Omental fat pad (tissue), 4 donors: ENCODE measurements at places on chromosomes 13 and 19. TPM values are rescaled to one million over a fixed set of nuclear protein-coding genes. Genes with fewer than 3 reads are reported as not detected.

The ZNF473 gene
- total RNA-seq: 12.0 TPM

The COL5A3 gene
- total RNA-seq: 18.1 TPM

The SBK2 gene
- total RNA-seq: 0.56 TPM

The MISP3 gene
- total RNA-seq: 2.8 TPM

The IZUMO1 gene
- total RNA-seq: 2.5 TPM

The MAP2K7 gene
- total RNA-seq: 12.9 TPM

The TFPT gene
- 13.1 TPM for total RNA-seq

The SPC24 gene
- 1.2 TPM for total RNA-seq

The ZNF835 gene
- total RNA-seq: 3.5 TPM

The NAPSA gene
- 1.3 TPM for total RNA-seq

DNA sequence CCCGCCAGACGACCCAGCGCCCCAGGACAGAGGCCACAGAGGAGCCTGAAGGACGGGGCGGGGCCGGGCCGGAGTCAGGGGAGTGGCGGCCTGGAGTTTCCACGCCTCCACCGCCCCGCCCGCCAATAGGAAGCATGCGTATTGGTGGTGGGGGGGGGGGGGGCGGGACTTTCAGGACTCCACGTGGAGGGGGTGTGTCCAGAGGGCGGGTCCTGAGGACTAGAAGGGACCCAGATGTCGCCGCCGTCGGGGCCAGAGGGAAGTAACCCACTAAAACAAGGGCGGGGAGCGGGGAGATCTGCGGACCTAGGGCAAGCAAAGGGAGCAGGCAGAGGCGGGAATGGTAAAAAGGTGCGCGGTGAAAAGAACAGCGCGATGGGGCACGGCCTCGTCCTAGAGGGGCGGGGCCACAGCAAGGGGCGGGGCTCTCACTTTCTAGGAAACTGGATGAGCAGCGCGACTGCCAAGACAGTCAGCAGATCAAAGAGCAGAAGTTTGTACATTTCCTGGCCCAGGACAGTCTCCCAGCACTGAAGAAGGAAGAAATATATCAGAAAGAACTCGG lies 2.8 kb upstream of the LENG1 start:
- DNase-seq: peak; percentile 74

- no peak for DNase-seq
Observed at GRCh38 chr19:3001235-3001800, 24.0 kb downstream of the TLE6 start.

GRCh38 chr19:4577020-4577782 lies 17.7 kb upstream of the SEMA6B start:
- DNase-seq: no peak

GRCh38 chr19:7010722-7011593 lies 10.3 kb downstream of the MBD3L2B start:
- DNase-seq: no peak

- no peak for DNase-seq
Observed at GRCh38 chr13:62663767-62664166, 1248.1 kb upstream of the PCDH20 start.

DNA sequence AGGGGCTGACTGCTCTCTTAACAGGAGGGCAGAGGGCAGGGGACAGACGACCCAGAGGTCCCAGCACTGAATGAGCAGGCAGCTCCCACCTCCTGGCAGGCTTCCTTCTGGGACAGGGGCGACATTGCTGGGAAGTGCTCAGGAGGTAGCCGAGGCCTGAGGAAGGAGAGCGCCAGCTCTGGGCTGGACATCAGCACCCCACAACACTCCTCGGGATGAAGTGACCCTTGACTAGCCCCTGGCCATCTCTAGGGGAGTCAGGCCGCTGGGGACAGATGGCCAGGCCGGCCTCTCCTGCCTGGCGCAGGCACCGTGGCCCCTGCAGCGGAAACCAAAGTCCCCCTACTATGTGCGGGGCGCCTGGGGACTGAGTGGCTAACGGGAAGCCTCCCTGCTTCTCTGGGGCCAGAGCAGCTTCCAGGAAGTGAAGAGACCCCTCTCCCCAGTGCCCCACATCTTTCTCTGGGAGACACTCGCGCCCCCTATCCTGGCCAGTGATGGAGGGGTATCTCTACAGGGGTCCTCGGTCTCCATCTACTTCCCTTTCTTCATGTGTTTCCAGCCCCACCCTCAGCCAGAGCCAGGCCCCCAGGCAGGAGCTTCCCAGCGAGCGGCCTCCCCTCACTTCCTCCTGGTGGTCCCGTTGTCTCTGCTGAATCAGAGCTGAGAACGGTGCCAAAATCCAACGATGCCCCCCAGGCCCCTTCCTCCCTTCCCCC lies 10.1 kb downstream of the PRR36 start:
- no peak for DNase-seq

DNA sequence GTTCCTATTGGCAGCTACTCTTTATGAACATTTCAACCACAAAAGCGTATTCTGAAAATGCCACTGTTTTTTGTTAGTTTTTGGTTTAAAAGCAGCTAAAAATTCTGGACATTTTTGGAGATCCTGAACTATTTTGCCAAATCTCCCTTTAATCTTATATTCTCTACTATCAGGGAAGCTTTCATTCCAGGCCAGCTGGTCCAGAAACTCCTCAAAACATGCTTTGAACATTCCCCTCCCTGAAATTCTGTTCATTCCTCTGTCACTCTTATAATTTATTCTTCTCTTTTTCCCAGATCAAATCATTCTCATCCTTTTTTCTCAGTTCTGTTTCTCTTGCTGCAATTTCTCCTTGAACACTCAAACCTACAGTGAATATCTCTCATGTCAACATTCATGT lies 790.9 kb upstream of the ARGLU1 start:
- DNase-seq: no peak

GRCh38 chr13:110685305-110686020 lies 20.5 kb downstream of the CARS2 start:
- DNase-seq: no peak

DNA sequence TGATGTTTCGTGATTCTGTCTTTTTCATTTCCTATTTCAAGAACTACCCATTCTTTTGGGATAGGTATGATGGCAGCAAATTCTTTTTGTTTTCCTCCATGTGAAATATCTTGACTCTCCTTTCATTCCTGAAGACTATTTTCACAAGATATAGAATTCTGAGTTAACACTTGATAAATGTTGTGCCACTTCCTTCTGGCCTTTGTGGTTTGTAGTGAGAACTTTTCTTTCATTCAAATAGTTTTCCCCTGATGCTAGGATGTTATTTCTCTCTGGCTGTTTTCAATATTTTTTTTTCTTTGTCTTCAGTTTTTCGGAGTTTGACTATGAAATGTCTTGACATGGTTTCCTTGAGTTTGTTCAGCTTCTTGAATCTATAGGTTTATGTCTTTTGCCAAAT lies 8.3 kb upstream of the TUBGCP3 start:
- no peak for DNase-seq

DNA sequence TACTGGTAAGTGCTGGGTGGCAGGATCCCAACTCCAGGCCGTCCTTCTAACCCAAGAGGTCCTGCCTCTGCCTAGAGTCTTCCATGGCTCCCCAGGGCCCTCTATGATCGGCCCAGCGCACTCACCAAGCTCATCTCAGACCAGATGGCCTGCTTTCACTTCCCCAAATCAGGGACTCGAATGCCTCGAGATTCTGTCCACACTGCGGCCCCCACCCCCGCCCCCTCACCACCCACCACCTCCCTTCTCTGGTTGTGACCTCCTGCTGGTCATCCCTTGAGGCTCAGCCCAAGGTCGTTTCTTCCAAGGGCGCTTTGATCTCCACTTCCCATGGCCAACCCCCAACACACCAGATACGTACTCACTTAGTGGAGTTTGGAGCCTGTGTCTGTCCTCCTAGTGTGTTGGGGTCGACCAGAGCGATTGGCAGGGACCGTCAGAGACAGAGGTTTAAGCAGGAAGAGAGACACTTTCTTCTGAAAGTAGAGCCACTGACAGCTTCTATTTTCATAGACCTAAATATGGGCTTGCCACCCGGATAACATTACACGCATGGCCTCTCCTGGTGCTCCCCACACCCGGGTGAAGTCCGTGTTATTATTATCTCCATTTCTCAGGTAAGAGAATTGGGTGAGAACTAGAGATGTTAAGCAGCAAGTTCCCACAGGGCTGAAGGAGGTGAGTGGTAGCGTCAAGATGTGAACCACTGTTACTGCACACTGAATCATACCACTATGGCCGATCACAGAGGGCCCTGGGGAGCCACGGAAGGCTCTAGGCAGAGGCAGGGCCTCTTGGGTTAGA lies at the start of gene FCER2:
FCER2 (minus strand) TSS at position 478 of the 804 bp plus-strand sequence. CDS start 2,371 bp downstream, outside the sequence.
- DNase-seq: no peak
